Left ventricle myocardium inferior (tissue), 1 donor: ENCODE measurements at places on chromosomes 2 and 18. TPM values are rescaled to one million over a fixed set of nuclear protein-coding genes. Genes with fewer than 3 reads are reported as not detected.

DNA sequence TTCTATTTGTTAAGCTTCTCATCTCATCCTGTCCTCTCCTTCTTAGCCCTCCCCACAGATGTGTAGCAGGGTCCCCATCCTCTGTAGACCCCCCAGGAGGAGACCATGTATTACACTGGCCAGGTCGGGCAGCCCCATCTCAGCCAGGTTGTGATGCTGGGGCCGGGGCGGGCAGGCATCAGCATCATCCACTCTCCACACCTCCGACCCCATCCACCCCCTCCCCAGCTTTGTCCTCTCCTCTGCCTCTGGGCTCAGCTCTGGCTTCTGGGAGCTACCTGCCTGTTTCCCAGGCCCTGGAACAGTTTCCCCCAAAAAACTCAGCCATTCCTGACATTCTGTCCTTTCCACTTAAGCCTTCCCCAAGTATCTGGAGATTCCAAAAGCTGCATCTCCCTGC, 49.2 kb downstream of the GBX2 start:
- DNase-seq, result no peak

DNA sequence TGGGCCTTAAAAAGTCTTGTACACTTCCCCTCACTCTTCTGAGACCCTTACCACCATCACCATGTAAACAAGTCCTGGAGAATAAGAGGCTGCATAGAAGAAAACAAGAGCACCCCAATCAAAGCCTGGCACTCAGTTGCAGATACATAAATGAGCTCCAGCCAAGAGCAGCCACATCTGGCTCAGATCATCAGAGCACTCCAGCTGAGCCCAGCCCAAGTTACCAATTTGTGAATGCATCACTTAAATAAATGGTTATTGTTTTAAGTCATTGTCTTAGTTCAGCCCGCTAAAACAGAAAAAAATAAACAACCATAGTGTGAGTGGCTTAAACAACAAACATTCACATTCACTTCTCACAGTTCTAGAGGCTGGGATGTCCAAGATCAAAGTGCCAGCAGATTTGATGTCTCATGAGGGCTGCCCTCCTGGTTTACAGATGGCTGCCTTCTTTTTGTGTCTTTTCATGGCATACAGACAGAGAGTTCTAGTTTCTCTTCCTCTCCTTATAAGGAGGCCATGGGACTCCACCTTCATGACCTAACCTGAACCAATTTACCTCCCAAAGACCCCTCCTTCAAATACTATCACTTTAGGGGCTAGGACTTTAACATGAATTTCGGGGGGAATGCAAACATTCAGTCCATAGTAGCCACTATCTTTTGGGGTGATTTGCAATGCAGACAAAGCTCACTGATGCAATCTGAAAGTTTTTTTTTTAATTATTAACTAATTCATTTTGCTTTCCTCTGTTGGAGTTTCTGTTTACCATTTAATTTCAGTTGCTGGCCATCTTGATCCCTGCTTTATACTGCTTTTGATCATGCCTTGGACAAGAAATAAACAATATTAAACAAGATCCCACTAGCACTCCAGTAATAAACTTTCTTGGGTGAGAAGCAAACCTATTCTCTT, 187.5 kb upstream of the ACVR2A start:
- DNase-seq, result no peak

BUB1 gene
- 0.66 TPM for total RNA-seq

SERPINB12 gene
- total RNA-seq, result not detected
